ENCODE measurements at places on chromosomes 3 and 15.

GRCh38 chr3:166285001-166285400 is 447.8 kb upstream of the BCHE start:
- DNase-seq, result no peak

DNA sequence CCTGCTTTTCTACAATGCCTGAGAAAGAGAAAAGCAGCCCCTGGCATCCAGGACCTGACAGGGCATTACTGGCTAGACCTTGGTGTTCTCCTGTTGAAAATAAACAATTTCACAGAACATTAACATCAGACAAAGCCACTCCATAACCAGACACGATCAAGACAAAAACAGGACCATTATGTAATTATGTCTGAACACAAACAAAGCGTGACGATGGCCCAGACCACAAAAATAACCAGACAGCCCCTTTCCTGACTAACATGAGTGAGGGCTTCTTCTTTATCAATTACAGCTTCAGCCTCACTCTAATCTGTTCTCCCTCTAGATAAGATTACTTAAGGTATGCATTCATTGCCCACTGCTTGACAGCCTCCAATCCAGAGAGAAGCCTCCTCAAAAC is 172.7 kb upstream of the LMCD1 start:
- no peak for DNase-seq

DNA sequence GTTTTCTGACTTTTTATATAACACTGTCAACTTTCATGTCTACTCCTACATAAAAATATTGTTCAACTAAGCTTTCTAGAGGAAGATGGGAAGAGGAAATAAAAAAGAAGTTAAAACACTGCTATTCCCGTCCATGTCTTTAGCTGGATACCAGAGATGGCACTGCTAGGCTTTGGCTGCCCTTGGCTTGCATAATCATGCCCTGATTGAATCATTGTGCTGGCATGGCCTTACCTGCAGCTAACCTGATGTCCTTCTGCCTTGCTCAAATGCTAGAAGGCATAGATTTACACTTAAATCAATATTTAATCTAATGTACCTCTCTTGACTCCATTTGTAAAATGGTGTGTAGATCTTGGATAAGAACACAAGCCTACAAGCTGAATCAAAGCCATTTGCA is 539.7 kb upstream of the IL12A start:
- no peak for DNase-seq

- DNase-seq, result no peak
Observed at GRCh38 chr3:106343811-106344210, 475.0 kb upstream of the CBLB start.

GRCh38 chr15:64536244-64536836 is 76.0 kb downstream of the ZNF609 start:
- DNase-seq, result no peak

DNA sequence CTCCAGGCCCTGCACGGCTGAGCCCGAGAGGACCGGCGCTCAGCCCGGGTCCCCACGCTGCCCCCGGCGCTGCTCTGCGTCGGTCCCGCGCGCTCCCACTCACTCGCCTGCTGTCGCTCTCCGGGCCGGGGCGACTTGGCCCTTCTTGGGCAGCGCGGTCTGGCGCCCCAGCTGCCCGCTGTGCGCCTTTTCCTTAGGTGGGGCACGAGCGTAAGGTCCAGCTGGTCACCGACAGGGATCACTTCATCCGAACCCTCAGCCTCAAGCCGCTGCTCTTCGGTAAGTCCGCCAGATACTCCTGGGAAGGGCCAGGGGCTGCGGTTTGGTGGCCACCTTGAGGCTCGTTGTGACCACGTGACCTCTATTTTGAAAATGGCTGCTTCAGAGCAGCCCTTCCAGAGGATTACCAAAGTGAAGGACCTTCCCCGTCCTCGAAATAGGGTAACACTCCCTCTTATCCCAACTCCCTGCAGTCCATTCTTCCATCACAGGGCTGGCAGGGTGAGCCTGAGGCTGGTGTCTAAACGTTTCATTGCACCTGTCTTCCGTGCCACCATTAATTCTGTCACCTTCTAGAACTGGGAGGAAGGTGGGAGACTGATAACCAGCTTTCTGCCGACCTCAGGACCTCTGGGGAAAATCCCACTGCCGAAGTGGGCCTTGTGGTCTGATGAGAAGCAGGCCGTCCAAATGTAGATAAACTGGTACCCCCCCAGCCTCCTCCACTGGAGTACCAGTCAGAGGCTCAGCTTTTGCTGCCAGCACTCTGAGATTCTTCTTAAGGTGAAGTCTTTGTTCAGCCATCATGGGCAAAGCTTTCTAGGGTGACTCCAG is 812 bp downstream of the P4HTM start:
- no peak for DNase-seq

DNA sequence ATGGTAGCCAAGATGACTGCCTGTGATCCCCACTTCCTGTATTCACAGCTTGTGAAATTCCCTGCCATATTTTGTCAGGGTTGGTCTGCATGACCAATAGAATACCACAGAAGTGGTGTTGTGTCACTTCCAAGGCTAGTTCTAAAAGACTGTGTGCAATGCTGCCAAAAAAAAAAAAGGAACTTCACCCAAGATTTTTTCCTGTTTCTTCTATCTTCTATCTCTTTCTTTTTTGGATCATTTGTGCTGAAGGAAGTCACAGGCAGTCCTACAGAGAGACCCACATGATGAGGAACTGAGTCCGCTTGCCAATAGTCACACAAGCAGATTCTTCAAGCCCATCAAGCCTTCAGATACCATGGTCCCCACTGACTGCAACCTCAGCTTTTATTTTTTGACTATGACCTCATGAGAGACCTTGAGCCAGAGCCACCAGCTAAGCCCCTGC is 18.1 kb upstream of the RAF1 start:
- no peak for DNase-seq

GRCh38 chr3:187352581-187353575 is 15.3 kb upstream of the RTP4 start:
- DNase-seq, result no peak

DNA sequence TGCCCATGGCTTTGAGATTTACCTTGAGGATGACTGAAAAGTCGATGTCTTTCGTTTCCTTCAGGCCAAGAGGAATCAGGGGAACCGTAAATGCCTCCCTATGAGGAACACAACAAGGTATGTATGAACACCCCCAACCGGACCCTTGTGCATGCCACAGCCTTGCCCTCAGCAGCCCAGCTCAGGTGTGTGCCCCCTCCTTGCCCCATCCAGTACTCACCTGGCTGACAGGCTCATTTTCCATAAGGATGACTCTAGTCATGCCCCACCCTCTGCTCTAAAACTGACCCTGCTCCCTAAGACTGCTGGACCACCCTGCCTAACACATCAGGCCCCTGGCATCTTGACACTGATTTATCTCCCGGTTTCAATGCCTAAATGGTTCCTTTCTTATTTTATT is 270.0 kb downstream of the GOLGA6L6 start:
- DNase-seq, result no peak

Measured in stimulated activated CD8-positive, alpha-beta memory T cell treated with anti-CD3 and anti-CD28 coated beads, Interleukin-15, amount 100 ng/mL, for 48 hours (primary cell).